ENCODE measurements at places on chromosomes 1 and 21. TPM values are rescaled to one million over a fixed set of nuclear protein-coding genes. Genes with fewer than 3 reads are reported as not detected.

The BRDT gene
- total RNA-seq = not detected

The FBXO2 gene
- 1.5 TPM for total RNA-seq

The PRDM16 gene
- total RNA-seq = 0.06 TPM

DNA sequence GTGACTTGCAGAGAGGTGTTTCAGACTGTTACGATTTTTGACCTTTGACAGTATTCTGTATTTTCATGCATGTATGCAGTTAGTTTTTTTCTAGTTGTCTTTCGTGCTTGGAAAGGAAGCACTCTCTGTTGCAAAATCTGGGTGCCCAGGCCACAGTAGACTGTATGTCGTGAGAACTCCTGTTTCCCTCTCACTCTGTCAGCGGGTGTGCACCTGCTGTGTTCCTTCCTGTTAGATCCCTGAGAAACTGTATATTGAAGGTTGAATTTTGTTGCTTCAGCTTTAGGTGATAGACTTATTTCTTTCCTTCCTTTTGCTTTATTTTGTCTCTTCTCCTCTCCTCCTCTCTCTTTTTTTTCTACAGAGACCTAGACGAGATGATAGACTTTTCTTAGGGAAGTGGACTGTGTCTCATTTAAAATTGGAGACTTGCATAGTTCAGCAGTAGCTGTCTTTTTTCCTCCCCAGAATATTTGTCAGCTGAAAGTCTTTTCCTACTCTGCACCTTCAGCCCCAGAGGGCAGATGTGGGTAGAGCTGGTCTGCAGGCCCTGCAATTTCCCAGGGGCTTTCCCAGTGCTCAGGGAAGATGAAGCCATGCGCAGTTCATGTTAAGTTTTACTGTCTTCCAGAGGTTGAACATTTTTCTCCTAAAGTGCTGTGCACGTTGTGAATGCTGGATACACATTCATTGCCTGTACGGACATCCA, 1.4 kb downstream of the TRAPPC10 start:
- DNase-seq = peak; percentile 32

DNA sequence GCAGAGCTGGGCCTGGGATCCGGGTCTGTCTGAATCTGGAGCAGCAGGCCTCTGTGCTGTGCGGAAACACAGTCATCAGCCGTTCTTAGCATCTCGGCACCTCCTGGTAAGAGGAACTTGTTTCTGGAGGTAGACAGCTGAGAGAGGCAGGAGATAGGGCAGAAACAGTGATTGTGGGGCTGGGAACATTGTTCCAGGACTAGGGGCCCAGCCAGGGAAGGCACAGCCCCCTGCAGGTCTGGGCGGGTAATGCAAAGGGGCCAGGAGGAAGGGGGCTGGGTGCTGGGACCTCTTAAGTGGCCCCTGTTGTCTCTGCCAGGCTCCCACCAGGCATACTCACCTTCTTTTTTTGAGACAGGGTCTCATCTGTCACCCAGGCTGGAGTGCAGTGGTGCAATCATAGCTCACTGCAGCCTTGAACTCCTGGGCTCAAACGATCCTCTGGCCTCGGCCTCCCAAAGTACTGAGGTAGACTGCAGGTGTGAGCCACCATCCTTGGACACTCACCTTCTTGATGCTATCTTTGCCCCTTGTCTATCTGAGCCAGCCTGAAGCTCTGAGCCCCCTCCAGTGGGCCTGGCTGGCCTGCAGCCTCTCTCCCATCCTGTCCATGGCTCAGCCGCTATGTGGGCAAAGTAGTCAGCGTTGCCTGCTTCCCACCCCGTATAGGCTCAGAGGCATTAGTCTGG, 134.3 kb upstream of the ZBTB40 start:
- peak; percentile 10 for DNase-seq

GRCh38 chr1:245538671-245539070, 383.9 kb downstream of the KIF26B start:
- no peak for DNase-seq

DNA sequence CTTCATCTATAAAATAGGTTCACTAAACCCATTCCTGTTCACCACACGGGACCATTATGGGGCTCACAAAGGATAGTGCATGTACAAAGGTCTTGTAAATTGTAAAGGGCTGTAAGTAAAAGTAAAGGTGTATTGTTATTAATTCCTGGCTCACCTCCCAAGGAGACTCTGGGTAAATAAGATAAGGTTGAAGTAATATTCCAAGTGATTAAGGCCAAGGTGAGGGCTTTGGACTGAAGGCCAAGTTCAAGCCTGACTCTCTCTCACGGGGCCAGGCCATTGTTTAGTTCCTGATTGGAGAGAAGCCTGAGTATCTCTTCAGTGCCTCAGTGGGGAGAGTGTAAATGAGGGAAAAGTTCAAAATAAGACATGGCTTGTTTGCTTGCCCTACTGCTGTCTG, 19.5 kb upstream of the ZFYVE9 start:
- no peak for DNase-seq
